Activated CD4-positive, alpha-beta T cell treated with anti-CD3 and anti-CD28 coated beads, Interleukin-2, amount 10 ng/mL, durations not matched to agents 7 days and 5 days (primary cell): ENCODE measurements at places on chromosomes 5 and 9. TPM values are rescaled to one million over a fixed set of nuclear protein-coding genes. Genes with fewer than 3 reads are reported as not detected.

The CCL28 gene
- 15.1 TPM for total RNA-seq

The PALM2AKAP2 gene
- total RNA-seq, result 0.19 TPM

The C5orf52 gene
- not detected for total RNA-seq

The IL17B gene
- not detected for total RNA-seq

The FAM78A gene
- 118 TPM for total RNA-seq

The NDUFAF2 gene
- total RNA-seq, result 18.9 TPM

The PCDH12 gene
- 0.82 TPM for total RNA-seq

The FCN2 gene
- not detected for total RNA-seq

The TPPP gene
- 0.05 TPM for total RNA-seq

The SPATA31C1 gene
- not detected for total RNA-seq

The NSUN2 gene
- total RNA-seq, result 74.5 TPM

The GRXCR2 gene
- not detected for total RNA-seq

The SETX gene
- 62.8 TPM for total RNA-seq

The IL7R gene
- 533 TPM for total RNA-seq

The SLC34A3 gene
- total RNA-seq, result not detected

The TNC gene
- total RNA-seq, result not detected

The NR6A1 gene
- total RNA-seq, result 0.10 TPM

The SPATA31A6 gene
- not detected for total RNA-seq

The AMBP gene
- total RNA-seq, result not detected

The CSF1R gene
- total RNA-seq, result 0.08 TPM

The TSSK1B gene
- total RNA-seq, result not detected

The TUT7 gene
- total RNA-seq, result 38.2 TPM

The C9orf50 gene
- total RNA-seq, result not detected

The TRAF1 gene
- total RNA-seq, result 61.9 TPM

The QRFP gene
- total RNA-seq, result not detected

The TRIM36 gene
- total RNA-seq, result not detected

The NRARP gene
- total RNA-seq, result 0.32 TPM

The NOXA1 gene
- total RNA-seq, result 1.1 TPM

The F2RL2 gene
- total RNA-seq, result not detected

The ADAMTSL1 gene
- not detected for total RNA-seq

The PANK3 gene
- 47.3 TPM for total RNA-seq

The ANKRD34B gene
- not detected for total RNA-seq

The MUSK gene
- total RNA-seq, result not detected

The SARDH gene
- total RNA-seq, result 1.9 TPM

The ROR2 gene
- 0.48 TPM for total RNA-seq

The MSANTD3 gene
- total RNA-seq, result 16.3 TPM

The BHMT2 gene
- not detected for total RNA-seq

The PCDHGA3 gene
- total RNA-seq, result not detected

The MAMDC2 gene
- not detected for total RNA-seq

The PCDHGB2 gene
- total RNA-seq, result 0.08 TPM

The MEIKIN gene
- total RNA-seq, result not detected

The ENC1 gene
- 3.4 TPM for total RNA-seq

The SNCB gene
- total RNA-seq, result not detected

The WDR38 gene
- total RNA-seq, result not detected

The PLPP7 gene
- total RNA-seq, result not detected

The CAAP1 gene
- 16.3 TPM for total RNA-seq
